ENCODE measurements at places on chromosomes 3 and 15.

GRCh38 chr3:144921710-144922109 lies 950.1 kb downstream of the DIPK2A start:
- DNase-seq: no peak

DNA sequence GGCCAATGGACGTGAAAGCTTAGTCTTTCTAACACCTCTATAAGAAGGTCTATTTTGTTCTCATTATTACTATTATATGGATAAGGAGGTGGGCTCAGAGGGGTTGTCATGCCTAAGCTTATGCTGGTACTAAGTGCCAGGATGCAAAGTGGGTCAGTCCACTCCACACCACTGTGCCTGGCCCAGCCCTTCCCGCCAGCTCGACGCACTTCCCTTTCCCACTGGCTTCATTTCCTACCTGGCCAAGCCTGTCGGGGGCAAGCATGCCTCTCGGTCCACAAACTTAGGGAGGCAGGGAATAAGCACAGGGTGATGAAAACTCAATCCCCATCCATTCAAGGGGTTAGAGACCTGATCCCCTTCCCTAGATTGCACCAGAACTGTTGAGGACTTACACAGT lies 5.9 kb upstream of the SYNM start:
- DNase-seq: no peak

- DNase-seq: no peak
These were observed 7.7 kb downstream of the CGNL1 start for GRCh38 chr15:57384024-57384423.

DNA sequence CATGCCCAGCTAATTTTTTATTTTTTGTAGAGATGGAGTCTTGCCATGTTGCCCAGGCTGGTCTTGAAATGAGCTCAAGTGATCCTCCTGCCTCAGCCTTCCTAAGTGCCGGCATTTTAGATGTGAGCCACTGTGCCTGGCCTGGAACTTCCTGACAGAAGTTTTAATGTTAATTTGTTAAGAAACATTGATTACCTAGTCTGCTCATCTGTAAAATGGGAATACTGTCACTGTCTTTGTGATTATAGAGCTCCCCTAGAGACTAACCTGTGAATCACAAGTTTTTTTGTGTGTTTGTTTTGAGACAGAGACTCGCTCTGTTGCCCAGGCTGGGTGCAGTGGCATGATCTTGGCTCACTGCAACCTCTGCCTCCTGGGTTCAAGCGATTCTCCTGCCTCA lies 4.3 kb upstream of the EIF3J start:
- DNase-seq: no peak

DNA sequence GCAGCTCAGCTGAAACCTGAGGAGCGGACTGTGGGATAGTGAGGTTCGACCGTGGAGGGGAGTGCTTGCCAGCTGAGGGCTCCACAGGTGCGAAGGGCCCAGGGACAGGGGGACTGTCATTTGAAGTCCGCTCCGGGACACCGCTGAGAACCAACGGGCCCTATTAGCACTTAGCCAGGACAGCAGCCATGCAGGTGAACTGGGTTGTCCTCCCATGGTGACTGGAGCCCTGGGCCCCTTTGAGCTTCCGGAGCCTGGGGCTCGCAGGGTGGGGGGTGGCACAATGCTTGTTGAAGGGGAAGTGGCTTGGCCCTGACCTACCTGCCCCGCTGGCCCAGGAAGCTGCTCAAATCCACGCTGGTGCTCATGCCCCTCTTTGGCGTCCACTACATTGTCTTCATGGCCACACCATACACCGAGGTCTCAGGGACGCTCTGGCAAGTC lies 24.7 kb downstream of the PTH1R start:
- no peak for DNase-seq

- DNase-seq: no peak
These were observed 18.9 kb upstream of the GOLGB1 start for GRCh38 chr3:121768452-121768851.

GRCh38 chr3:135629701-135630408 lies 335.7 kb upstream of the PPP2R3A start:
- peak; percentile 43 for DNase-seq

DNA sequence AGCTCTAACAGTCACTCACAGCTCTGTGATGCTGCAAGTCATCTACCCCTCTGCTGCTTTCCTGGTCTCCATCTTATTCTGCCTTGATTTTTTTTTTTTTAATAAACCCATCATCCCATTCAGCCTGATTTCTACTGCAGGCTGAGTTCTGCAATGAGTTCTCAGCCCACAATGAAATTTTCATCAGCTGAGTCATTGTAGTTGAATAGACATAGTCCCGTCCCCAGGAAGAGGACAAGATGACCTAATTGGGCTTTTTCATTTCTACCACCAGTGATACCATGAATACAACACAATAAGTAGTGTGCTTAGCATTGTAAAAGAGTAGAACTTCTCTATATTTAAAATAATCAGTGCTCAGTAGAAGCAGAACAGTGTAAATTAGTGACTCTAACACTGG lies 59.3 kb downstream of the C3orf85 start:
- DNase-seq: no peak

GRCh38 chr15:88202231-88202630 lies 54.3 kb downstream of the NTRK3 start:
- no peak for DNase-seq

- DNase-seq: no peak
These were observed 6.1 kb upstream of the LRRC15 start for GRCh38 chr3:194375473-194376240.

- no peak for DNase-seq
These were observed 12.4 kb downstream of the PIF1 start for GRCh38 chr15:64813075-64813474.

- DNase-seq: no peak
These were observed 32.3 kb downstream of the CBLB start for GRCh38 chr3:105836533-105836932.

GRCh38 chr15:41334293-41335120 lies 1.8 kb downstream of the NUSAP1 start:
- DNase-seq: no peak

DNA sequence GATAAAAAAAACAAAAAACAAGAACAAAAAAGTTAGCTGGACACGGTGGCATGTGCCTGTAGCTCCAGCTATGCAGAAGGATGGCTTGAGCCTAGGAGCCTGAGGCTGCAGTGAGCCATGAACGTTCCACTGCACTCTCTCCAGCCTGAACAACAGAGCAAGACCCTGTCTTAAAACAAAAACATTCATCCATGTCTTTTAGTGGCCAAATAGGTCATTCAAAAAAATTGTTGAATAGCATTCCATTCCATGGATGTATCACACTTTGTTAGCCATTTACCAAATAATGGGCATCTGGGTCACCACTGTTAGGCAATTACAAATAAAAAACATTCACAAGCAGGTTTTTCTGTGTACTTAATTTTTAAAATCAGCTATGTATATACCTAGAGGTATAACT lies 139.7 kb downstream of the STAG1 start:
- DNase-seq: no peak

- DNase-seq: peak; percentile 17
These were observed 195.4 kb downstream of the RAP2B start for GRCh38 chr3:153357436-153357835.

DNA sequence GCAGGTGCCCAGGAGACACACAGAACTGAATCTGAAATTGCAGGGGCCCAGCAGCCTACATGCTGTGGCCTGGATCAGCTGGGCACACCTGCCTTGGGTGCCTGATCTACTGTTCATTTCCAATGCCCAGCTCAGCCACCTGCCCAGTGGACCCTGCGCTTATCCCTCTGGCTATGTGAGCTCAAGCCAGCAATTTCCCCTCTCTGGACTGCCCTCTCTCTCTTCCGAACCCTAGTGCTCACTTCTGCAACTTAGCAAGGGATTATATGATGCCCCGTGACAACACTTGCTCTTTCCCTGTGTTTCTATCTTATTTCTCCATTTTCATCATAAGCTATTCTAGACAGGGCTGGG lies 276.0 kb downstream of the UACA start:
- DNase-seq: no peak

DNA sequence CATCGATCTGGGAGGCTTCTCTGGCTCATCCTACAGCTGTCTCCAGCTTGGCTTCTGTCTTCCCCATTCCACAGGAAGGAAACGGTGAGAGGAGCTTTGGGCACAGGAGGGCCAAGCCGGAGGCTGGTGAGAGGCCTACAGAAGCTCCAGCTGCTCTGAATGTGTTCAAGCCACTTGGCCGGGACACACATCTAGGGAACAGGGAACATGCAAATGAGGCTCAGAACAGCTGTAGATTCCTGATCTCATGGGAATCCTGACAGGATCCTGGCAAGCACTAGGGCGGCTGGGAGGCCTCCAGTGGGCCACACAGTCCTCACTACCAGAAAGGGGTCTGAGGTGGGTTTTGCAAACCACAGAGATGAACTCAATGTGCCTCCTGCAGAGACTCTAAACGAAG lies 13.7 kb downstream of the SEMA5B start:
- no peak for DNase-seq

- no peak for DNase-seq
These were observed 39.6 kb downstream of the HGD start for GRCh38 chr3:120642368-120642948.

- DNase-seq: no peak
These were observed 5.8 kb downstream of the TASOR start for GRCh38 chr3:56677286-56677685.

DNA sequence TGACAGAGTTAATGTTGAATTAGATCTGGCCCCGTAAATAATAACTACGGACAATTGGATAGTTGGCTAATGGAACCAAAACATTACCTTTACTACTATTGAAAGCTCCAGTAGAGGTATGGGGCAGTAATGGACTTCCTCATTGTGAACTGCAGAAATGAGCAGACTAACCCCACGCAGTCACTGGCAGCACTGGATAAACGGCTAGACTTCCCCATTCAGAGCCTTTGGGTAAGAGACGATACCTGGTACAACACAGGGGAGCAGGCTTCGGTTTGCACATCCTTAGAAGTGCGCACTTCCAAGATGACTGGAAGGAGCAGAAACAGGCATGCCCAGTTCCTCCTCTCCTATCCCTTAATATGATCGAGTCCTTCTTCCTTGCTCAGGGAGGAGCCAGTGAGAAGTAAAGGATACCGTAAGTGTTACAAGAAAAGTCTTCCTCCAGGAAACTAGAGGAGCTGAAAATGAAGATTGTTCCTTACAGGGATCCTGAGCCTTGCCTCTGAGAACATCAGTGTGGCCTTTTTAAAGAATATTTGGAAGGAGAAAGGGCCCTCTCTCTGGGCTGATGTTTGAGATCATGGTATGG lies 100.5 kb upstream of the NECTIN3 start:
- no peak for DNase-seq

DNA sequence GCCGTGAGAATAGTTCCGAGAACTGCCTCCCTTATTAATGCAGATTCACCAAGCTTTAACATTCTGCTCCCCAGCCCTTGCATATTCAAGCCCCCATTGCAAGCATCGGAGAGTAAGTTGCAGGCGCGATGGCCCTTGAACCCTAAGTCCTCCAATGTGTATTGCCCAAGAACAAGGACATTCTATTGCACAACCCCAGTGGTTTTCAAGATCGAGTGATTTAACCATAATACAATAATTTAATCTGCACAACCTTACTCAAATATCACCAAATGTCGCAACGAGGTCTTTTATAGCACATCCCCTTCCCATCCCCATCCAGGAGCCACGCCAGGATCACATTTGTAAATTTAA lies 21.7 kb upstream of the PLXND1 start:
- no peak for DNase-seq

DNA sequence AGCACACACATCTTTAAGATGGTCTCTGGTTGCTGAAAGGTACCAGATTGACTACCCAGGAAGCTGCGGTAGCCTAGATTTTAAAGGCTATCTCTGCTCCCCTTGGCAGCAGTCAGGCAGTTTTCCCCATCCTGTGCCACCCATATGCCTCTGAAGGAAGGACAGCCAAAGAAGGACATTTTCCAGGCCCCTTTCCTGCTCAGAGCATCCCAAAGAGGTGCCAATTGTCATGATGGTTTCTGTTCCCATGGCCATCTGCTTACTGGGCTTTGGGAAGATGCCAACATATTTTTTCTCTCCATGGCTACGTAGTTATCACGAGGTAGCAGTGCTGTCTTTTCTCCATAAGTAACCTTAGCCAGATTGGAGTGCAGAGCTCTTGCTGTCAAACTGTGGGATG lies 39.7 kb downstream of the UNC13C start:
- peak; percentile 36 for DNase-seq

DNA sequence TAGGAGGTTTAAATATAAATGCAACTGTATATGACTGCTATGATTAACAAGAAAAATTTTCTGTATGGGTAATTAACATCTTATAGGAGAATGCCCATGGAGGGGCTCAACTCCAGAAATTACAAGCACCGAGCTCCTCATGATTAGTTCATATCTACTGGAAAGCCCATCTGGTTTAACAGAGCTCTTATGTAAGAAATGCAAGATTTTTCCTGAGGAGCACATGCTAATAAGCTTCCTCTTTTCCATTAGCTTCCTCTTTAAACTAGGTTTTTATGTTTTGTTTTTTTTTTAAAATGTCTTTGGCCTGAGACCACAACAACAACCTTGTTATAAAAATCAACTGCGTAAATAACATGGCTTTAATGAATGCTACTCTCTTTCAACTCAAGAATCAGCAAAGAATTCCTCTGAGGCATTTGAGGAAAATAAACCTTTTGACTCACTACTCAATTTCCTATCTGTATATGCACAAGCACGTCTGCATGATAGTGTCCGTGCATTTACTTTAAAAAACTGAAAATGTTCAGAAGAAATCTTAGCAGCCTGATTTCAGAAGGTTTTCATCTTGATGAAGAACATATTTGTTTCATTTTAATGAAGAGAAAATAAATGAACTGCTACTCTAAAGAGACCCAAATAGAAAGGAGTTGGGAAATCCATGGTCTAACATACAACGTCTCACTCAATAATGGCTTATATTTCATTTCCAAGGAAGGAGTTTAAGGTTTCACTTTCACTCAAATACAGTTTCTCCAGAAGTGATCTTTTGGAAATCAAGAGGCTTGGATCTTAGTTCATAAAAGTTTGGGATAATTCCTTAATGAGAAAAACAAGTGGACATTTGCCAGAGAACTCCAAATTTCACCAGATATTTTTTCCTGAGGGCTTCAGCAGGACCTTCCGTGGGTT lies 180.8 kb downstream of the KCNAB1 start:
- DNase-seq: no peak

DNA sequence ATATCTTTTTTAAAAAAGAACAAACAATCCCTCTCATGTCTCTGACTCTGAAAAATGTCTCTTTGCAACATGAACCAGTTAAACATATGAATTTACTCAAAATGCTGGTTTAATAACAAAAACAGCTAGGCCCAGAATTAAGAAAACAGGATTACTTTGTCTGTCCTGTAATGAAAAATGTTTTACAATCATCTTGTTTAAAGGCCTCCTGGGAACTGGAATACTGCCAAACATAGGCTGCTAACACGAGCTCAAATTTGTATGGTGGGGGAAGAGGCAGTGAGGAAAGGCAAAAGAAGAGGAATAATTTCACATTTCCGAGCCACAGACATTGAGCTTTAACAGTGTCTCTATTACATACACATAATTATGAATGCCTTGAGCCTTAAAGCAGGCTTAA lies 61.7 kb upstream of the PPIB start:
- peak; percentile 29 for DNase-seq

- no peak for DNase-seq
These were observed 249.9 kb upstream of the CTDSPL start for GRCh38 chr3:37611771-37612170.

- no peak for DNase-seq
These were observed 12.1 kb downstream of the ATP13A3 start for GRCh38 chr3:194474675-194475074.

- no peak for DNase-seq
These were observed 43.5 kb downstream of the PCNP start for GRCh38 chr3:101617478-101617877.
